ENCODE measurements at places on chromosomes 6 and 20.
A peak's percentile ranks its signal among the peaks of the same experiment; 100 is the strongest.

GRCh38 chr6:108541843-108542759 is 18.6 kb upstream of the FOXO3 start:
- peak; percentile 79 for DNase-seq

- DNase-seq = no peak
These were observed 63.7 kb downstream of the POPDC3 start for GRCh38 chr6:105116150-105116549.

- no peak for DNase-seq
These were observed 2.9 kb upstream of the SNRPB start for GRCh38 chr20:2473516-2473915.

GRCh38 chr6:36235309-36235708 is 34.6 kb upstream of the PNPLA1 start:
- DNase-seq = no peak

DNA sequence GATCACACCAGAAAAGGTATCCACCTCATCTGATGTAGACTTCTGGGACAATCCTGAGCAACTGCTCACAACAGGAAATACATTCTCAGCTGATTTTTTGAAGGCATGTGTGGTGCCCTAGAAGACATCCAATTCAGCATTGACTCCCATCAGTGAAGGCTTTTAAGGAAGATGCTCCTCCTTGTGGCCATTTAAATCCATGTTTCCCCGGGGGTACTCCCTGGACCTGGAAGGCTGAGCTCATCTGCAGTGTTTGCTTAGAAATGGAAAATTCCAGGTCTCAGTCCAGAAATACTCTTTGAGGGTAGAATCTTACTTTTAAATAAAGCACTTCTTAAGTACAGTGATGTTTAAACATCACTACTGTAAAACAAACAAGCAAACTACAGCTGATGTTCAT is 195.5 kb upstream of the PDE10A start:
- no peak for DNase-seq

DNA sequence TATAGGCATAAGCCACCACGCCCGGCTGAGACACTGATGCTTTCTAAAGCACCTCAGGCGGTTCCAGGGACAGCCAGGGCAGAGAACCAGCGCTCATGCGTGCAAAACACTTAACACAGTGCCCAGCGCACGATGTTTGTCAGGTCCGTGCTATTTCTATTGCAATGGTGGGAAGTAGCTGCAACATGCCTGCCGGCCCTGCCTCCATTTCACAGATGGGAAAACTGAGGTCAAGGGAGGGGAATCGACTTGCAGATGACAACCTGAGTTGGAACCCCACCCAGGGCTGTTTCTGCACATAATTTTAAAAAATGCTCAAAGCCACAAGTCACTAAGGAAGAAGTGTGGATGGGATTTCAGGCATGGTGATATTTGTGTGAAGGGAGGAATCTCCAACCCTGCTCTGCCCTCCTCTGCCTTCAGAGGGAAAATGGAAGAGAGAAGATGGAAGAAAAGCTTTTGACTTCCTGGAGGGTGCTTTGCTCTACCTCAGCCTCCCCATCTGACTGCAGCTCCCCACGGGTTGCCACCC is 39.9 kb downstream of the KIAA1755 start:
- DNase-seq = no peak

- no peak for DNase-seq
These were observed 222.8 kb downstream of the LY86 start for GRCh38 chr6:6811128-6812009.

- no peak for DNase-seq
These were observed 672.2 kb downstream of the PRKN start for GRCh38 chr6:162055365-162055764.

DNA sequence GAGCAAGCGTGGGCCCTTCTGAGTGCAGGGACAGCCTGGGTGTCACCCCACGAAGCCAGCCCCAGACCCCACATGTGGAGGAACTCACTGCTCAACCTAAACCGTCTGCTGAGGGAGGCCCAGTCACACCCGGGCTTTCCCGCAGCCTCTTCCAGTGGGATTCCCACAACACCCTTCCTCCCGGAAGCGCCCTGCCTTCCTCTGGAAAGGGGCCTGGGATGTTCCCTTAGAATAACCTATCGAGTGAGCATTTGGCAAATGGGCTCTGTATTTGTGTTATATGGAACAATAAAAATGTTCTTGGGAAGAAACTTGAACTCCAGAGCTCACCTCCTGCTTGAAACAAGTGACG is 100.0 kb upstream of the DUSP22 start:
- DNase-seq = no peak

- no peak for DNase-seq
These were observed 3.5 kb downstream of the OCSTAMP start for GRCh38 chr20:46546936-46547335.

- DNase-seq = no peak
These were observed 19.4 kb downstream of the SYNDIG1 start for GRCh38 chr20:24488800-24489175.

GRCh38 chr6:83308833-83309232 is 115.7 kb downstream of the RWDD2A start:
- DNase-seq = no peak

DNA sequence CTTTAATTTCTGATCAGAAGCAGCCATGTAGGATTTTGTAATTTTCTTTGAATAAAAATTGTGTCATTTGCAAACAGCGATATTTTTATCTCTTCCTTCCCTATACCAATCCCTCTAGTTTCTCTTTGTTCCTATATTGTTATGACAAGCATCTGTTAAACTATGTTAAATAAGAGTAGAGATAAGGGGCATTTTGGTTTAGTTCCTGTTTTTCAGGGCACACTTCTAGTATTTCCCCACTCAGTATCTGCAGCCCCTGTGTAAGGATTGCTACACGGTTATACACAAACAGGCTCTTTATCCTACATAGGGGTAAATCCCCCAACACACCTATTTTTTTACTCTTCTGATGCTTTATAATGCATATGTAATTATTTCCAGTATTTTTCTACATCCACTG is 42.1 kb downstream of the TRERF1 start:
- DNase-seq = no peak

Measured in NCI-H446 (cell line).